Activated naive CD4-positive, alpha-beta T cell treated with anti-CD3 and anti-CD28 coated beads, Interleukin-2, amount 10 ng/mL, durations not matched to agents 7 days and 5 days (primary cell): ENCODE measurements at places on chromosomes 1 and 21.

GRCh38 chr1:68812333-68812732 is 315.5 kb upstream of the DEPDC1 start:
- no peak overlapping the region for H3K4me3 ChIP-seq
- no peaks in the 10 kb centered on the region for H3K27me3 ChIP-seq

- peak overlapping the region; percentile 63 for H3K27ac ChIP-seq
- H3K4me1 ChIP-seq, result peaks cover 39% of the 10 kb centered on the region
- no peak for DNase-seq
- peak overlapping the region; percentile 39 for H3K4me3 ChIP-seq
These were observed 165.3 kb downstream of the SDCCAG8 start for GRCh38 chr1:243420946-243421685.

GRCh38 chr1:42176902-42177519 is 12.5 kb upstream of the GUCA2A start:
- no peaks in the 10 kb centered on the region for H3K4me1 ChIP-seq
- DNase-seq, result peak; percentile 46
- H3K36me3 ChIP-seq, result peaks cover 4% of the 10 kb centered on the region
- H3K27ac ChIP-seq, result no peak overlapping the region
- no peak overlapping the region for H3K4me3 ChIP-seq
- H3K27me3 ChIP-seq, result no peaks in the 10 kb centered on the region

DNA sequence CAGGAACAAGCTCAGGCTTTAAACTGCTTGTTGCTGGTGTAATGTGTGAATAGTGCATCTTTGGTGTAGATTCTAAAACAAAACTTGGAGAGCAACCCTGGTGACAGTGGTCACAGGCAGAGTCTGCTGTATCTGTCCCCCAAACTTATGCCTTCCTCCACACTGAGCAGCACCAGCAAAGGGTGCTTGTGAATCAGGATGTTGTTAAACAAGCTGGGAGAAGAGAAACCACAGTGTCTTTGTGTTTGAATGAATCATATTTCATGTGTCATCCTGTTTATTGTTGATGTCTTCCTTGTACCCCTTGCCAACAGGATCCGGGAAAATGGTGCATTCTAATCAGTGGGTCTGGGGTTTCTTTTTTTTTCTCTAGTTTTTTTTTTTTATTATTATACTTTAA is 91.9 kb upstream of the COG2 start:
- no peaks in the 10 kb centered on the region for H3K36me3 ChIP-seq
- DNase-seq, result no peak
- H3K27me3 ChIP-seq, result peaks cover 10% of the 10 kb centered on the region
- peaks cover 3% of the 10 kb centered on the region for H3K4me1 ChIP-seq
- H3K4me3 ChIP-seq, result no peak overlapping the region

DNA sequence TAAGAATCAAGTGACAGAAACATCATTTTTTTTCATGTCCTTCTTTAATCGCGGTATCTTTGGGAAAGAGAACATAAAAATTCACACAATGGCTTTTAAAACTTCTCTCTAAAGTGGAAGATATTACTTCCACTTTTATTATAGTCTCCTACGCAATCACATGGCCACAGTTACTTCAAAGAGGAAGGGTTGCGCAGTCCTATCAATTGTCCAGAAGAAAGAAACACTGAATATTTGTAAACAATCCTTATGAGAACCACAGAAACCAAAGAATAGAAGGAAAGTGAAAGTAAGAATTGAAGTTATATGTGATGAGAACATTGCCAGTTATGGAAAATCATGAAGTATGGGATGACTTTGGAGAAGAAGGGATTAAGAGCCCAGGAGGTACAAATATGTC is 32.6 kb downstream of the CFH start:
- H3K4me3 ChIP-seq, result no peak overlapping the region
- H3K36me3 ChIP-seq, result no peaks in the 10 kb centered on the region
- H3K27me3 ChIP-seq, result no peaks in the 10 kb centered on the region
- H3K27ac ChIP-seq, result no peak overlapping the region
- DNase-seq, result no peak

DNA sequence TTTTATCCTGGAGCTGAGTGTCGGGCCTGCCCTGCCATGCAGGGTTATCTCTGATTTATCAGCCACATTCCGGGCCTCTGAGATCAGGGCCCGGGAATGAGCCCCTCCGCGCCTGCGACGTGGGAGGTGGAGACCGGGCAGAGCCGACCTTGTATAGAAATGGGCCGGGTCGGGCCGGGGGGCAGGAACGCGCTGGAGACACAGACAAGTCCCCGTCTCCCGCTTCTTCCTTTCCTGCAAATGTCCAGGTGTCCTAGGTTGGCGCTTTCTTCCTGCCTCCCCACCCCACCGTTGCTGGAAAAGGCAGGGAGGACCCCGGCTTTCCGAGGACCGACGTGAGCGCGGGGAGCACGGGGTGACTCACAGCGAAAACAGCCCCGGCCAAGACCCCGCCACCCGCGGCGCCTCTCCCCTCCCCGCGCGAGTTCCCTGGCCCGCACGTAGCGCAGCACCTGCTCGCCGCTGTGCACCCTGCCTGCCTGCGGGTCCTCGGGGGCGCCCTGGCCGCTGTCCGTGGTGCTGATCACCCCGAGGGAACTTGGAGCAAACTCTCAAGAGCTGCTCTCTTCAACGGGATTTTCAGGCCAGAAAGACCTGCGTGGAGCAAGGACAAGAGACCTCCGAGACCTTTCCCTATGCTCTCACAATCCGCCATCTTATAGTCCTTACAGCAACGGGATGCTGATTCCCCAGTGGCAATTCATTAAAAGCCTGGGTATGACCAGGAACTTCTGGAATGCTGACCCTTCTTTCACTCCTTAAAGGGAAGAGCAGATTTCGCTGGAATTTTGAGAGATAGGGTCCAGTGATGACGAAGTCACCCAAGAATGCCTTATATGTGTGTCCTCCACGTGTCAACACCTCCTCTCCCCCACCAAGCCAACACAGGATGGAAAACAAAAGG is 475 bp upstream of the NPPB start:
- peak; percentile 89 for DNase-seq
- peaks cover 90% of the 10 kb centered on the region for H3K27me3 ChIP-seq
- H3K4me1 ChIP-seq, result peaks cover 14% of the 10 kb centered on the region
- H3K27ac ChIP-seq, result no peak overlapping the region

DNA sequence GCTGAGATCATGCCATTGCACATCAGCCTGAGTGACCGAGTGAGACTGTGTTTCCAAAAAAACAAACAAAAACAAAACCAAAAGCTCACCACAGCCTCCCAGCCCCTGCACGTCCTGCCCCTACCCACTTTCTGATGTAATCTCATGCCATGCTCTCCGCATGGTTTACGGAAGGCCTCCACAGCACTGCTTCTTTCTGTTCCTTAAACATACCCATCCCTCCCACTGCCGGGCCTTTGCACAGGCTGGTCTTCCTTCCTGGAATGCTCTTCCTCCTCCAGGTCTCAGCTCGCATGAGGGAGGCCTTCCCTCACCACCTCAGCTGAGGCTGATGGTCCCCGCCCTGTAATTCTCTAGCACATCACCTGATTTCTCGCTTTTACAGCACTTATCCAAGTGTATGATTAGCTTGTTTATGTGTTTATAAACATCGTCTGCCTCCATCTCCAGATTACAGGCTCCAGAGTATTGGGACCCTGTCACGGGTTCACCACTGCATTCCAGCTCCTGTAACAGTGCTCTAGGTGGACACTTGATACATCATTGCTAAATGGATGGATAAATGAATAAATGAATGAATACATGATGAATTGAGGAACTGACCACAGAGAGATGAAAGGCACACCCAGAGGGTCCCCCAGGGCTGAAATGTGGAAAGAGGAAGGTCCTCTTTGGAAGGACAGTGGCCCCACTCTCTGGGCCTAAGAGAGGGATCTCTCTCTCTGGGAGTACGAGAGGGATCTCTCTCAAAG is 22.1 kb downstream of the TCEA3 start:
- no peak for DNase-seq
- peaks cover 17% of the 10 kb centered on the region for H3K36me3 ChIP-seq
- H3K27ac ChIP-seq, result no peak overlapping the region
- H3K4me3 ChIP-seq, result no peak overlapping the region
- peaks cover 9% of the 10 kb centered on the region for H3K4me1 ChIP-seq

GRCh38 chr1:88052167-88052566 is 631.9 kb upstream of the PKN2 start:
- H3K36me3 ChIP-seq, result no peaks in the 10 kb centered on the region
- DNase-seq, result no peak
- H3K4me3 ChIP-seq, result no peak overlapping the region
- no peak overlapping the region for H3K27ac ChIP-seq
- peaks cover 5% of the 10 kb centered on the region for H3K27me3 ChIP-seq
- H3K4me1 ChIP-seq, result no peaks in the 10 kb centered on the region

GRCh38 chr1:16441282-16441665 is 750 bp downstream of the NECAP2 start:
- no peak for DNase-seq
- peak overlapping the region; percentile 87 for H3K4me3 ChIP-seq
- H3K27ac ChIP-seq, result peak overlapping the region; percentile 89

GRCh38 chr1:57908147-57908890 is 484.5 kb upstream of the DAB1 start:
- peaks cover 7% of the 10 kb centered on the region for H3K27me3 ChIP-seq
- H3K36me3 ChIP-seq, result no peaks in the 10 kb centered on the region
- no peak for DNase-seq
- no peak overlapping the region for H3K4me3 ChIP-seq
- H3K27ac ChIP-seq, result no peak overlapping the region

DNA sequence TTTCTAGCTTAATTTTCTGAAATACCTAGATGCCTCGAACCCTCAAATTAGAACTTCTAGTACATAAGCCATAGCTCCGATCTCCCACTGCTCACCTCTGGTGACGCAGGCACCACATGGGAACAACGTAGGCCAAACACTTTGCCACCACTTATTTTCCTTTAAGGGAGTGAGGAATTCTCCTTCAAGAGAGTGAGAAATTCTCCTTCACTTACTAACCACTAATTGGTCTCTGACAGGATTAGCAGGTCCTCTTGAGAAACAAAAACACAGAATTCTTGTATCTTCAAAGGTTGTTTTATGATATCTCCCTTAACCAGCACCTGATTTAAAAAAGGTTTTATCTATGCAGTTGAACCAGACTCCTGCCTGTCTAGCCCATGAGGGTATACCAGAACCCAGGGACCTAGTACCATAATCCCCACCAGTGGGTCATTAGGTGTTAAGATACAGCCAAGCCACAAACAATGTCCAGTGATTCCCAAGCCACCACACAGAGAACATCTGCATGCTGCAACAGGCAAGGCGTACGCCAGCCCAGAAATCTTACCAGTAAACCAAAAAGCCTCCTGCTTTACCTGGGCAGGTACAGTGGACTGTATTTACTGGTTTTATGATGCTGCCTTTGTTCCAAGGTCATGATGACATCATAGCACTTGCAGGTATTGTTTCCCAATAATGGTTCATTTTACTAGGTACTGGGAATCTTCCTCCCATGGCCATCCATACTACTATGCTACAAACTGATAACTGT is 20.3 kb upstream of the CXADR start:
- DNase-seq, result no peak
- no peak overlapping the region for H3K4me3 ChIP-seq
- H3K27me3 ChIP-seq, result peaks cover 6% of the 10 kb centered on the region
- peaks cover 3% of the 10 kb centered on the region for H3K4me1 ChIP-seq
- no peaks in the 10 kb centered on the region for H3K36me3 ChIP-seq

- no peak overlapping the region for H3K4me3 ChIP-seq
- no peaks in the 10 kb centered on the region for H3K36me3 ChIP-seq
- DNase-seq, result no peak
These were observed 620.2 kb downstream of the PTPRU start for GRCh38 chr1:29856340-29857114.

GRCh38 chr1:12597792-12598191 is 20.2 kb downstream of the DHRS3 start:
- H3K4me1 ChIP-seq, result peaks cover 57% of the 10 kb centered on the region
- H3K36me3 ChIP-seq, result peaks cover 14% of the 10 kb centered on the region
- no peak for DNase-seq
- peaks cover 40% of the 10 kb centered on the region for H3K27me3 ChIP-seq

GRCh38 chr1:109687641-109688499 is at the start of gene GSTM1:
GSTM1 (plus strand) TSS chr1:109687817; CDS start chr1:109687874, 57 bp downstream.
- H3K4me3 ChIP-seq, result no peak within 1 kb of the TSS
- no peaks in the 10 kb centered on the region for H3K27me3 ChIP-seq
- no peak for DNase-seq
- H3K36me3 ChIP-seq, result no peaks in the 10 kb centered on the region
- no peaks in the 10 kb centered on the region for H3K4me1 ChIP-seq

GRCh38 chr1:117128323-117129079 is 7.0 kb upstream of the TRIM45 start:
- no peaks in the 10 kb centered on the region for H3K36me3 ChIP-seq
- H3K4me1 ChIP-seq, result no peaks in the 10 kb centered on the region
- H3K4me3 ChIP-seq, result no peak overlapping the region

DNA sequence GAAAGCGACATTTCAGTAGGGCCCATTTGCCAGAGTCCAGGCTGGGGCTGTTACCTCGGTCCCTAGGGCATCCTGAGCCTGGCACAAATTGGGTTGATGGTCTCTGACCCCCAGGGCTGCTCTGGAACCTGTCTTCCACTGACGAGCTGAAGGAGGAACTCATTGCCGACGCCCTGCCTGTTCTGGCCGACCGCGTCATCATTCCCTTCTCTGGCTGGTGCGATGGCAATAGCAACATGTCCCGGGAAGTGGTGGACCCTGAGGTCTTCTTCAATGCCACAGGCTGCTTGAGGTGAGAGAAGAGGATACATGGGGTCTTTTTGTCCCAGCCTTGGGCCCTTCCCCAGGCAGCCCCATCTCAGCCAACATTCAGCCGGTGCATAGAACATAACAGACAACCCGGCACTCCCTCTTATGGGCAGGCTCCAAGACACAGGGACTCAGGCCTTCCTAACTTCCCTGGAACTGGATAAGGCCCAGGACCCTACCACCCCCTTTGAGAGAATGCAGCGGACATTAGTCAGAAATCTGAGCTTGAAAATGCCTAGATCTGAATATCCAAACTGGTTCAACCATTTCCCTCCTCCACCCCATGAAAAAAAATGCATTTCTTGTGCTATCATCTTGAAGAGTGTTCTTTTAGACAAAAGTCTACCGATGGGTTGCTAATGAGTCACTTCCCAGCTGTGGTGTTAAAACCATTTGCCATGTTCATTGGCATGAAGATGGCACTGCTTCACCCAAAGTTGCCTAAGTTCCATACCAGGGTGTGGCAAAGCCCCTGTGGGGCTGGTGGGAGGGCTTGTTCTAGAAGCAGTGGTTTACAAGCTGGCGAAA is 35.4 kb downstream of the PKP1 start:
- H3K36me3 ChIP-seq, result no peaks in the 10 kb centered on the region
- H3K27ac ChIP-seq, result no peak overlapping the region
- no peak for DNase-seq

DNA sequence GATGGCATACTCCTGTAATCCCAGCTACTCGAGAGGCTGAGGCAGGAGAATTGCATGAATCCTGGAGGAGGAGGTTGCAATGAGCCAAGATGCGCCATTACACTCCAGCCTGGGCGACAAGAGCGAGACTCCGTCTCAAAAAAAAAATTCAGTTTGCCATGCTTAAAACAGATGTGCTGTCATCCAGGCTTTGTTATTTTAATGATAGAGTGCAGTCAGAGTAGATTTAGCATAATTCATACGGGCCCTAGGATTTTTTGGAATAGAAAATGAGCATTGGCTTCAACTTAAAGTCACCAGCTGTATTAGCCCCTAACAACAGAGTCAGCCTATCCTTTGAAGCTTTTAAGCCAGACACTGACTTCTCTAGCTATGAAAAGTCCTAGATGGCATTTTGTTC is 124.6 kb downstream of the RASAL2 start:
- no peaks in the 10 kb centered on the region for H3K4me1 ChIP-seq
- H3K27ac ChIP-seq, result no peak overlapping the region
- H3K27me3 ChIP-seq, result no peaks in the 10 kb centered on the region

- no peak overlapping the region for H3K4me3 ChIP-seq
- H3K27ac ChIP-seq, result no peak overlapping the region
- H3K36me3 ChIP-seq, result no peaks in the 10 kb centered on the region
- H3K27me3 ChIP-seq, result no peaks in the 10 kb centered on the region
These were observed 151.4 kb downstream of the PTGER3 start for GRCh38 chr1:70896224-70896623.

GRCh38 chr1:34656731-34657130 is 98.1 kb upstream of the GJB5 start:
- no peak overlapping the region for H3K4me3 ChIP-seq
- DNase-seq, result no peak
- peaks cover 20% of the 10 kb centered on the region for H3K27me3 ChIP-seq
- no peak overlapping the region for H3K27ac ChIP-seq
